ENCODE measurements at places on chromosomes 2 and 18.

DNA sequence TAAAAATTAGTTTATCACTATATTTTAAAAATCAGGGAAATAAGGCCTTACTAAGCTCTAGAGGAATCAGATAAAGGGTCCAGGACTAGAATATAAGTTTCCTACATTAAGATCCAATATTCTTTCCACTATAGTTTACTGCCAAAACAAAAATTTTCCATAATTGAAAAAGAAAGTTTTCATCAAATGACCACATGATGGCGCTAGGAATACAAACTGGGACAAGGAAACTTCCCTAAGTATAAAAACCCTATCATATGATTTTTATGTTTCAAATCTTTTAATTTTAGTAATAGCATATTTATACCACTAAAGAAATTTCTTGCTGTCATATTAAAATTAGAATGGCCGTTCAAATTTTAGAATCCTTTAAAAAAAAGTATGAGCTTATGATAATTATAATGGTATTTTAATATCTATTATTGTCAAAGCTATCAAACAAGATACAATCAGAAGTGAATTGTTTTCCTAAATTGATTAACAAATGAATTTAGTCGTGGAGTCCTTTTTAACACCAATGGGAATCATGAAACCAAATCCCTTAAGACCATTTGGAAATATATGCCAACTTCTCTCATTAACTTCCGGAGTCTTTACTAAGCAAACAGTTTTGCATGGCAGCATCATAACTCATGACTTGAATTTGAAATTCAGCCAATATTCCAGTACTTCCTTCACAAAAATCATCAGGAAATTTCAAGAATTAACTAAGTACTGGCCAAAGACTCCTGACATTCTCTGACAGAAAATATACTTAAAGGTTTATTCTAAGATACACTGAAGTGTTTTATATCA lies 70.3 kb downstream of the SCN1A start:
- DNase-seq: no peak

- no peak for DNase-seq
Observed at GRCh38 chr2:99863903-99864270, 278.5 kb downstream of the AFF3 start.

GRCh38 chr2:54471221-54471711 lies 15.1 kb downstream of the SPTBN1 start:
- DNase-seq: no peak

DNA sequence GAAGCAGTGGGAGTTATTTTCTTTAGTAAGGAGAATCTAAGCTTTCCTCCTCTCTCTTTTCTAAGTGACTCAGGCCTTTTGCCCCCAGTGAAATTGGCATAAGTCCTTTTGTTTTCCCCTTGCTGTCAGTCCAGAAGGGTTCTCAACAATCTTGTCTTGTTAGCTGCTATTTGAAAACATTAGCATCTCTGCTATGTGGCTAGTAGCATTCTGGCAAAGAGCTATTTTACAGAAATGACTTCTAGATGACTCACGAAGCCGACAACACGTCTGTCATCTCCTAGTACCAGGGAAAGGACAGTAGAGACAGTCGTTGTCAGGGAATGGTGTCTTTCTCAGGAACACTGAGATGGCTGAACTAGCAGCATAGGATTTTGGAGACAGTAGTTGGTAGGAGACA lies 14.7 kb downstream of the SMARCAL1 start:
- DNase-seq: no peak

GRCh38 chr2:90207454-90208058 lies 1516.1 kb downstream of the RPIA start:
- no peak for DNase-seq

GRCh38 chr2:128076461-128077106 lies 14.4 kb upstream of the UGGT1 start:
- DNase-seq: no peak

DNA sequence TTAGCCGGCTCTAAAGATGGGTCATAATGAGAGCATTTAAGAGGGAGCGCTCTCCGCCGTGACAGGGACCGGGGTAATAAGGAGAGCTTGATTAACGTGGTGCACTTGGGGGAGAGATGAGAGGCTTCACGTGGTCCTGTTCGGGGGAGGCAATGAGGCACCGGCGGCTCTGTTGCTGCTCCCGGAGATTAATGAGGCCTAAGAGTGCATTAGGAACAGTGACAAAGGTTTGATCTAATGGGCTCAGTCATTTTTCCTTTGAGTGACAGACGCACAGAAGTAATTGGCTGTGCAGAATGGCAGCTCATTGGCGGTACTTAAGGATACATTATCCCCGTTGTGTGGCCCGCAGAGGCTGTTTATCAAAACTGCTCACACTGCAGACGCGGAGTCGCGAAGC lies 250.7 kb downstream of the GBX2 start:
- no peak for DNase-seq

- no peak for DNase-seq
Observed at GRCh38 chr2:231866450-231866849, 59.7 kb downstream of the NPPC start.

GRCh38 chr2:23900541-23901322 lies 26.2 kb downstream of the ATAD2B start:
- DNase-seq: no peak

- no peak for DNase-seq
Observed at GRCh38 chr18:43578706-43579105, 301.4 kb upstream of the SYT4 start.

GRCh38 chr2:188788621-188789020 lies 185.6 kb upstream of the COL3A1 start:
- DNase-seq: no peak

- no peak for DNase-seq
Observed at GRCh38 chr18:7676253-7676873, 109.2 kb downstream of the PTPRM start.

DNA sequence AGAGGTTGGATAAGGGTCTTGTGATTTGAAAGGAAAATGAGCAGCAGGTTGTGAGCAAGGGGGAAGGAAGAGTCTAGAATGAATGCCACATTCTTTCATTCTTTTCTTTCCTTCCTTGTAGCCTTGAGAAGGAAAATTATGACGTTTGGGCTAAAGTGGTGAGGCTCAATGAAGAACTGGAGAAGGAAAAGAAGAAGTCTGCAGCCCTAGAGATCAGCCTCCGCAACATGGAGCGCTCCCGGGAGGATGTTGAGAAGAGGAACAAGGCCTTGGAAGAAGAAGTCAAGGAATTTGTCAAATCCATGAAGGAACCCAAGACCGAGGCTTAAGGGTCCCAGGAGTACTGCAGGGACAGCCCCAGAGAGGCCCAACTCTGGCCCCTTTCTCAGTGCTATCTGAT lies 45.3 kb downstream of the BMP10 start:
- DNase-seq: no peak

GRCh38 chr2:26243470-26244308 lies 743 bp downstream of the HADHA start:
- DNase-seq: no peak

GRCh38 chr2:37895140-37895539 lies 29.9 kb upstream of the RMDN2 start:
- no peak for DNase-seq

DNA sequence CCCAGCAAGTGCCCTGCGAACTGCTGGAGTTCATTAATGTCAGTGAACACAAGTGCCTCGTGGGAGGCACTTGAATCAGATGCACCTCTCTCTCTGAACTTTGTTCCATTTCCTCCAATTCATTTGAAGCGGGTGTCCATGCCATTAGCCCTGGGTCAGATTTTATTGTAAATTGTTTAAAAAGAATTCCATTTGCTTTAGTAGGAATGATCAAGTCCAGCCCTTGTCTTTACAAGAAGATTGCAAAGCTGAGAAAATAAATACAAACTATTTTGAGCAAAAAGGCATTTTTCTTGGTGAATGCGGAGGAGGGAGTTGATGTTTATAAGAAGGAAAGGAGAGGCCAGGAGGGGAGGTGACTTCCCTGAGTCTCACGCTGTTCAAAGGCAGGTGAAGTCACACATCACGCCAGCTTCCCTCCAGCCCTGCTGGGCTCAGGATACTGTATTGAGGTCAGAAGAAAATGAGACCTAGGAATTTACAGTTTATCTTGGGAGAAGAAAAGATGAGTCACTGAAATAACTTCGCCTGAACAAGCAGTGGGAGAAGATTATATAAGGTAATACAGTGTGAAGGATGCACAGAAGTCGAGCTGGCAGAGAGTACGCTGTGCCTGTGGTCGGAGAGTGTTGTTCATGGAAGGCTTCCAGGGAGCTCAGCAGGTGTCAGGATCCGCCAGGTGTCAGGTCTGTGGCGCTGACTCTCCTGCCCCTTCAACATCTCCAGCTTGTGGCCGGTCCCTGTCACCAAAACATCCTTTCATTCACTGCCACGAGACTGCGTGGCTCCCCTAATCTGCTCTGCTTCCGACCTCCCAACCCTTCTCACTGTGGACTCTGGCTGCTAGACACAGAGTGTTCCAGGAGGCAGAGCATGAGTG lies 36.5 kb downstream of the EFR3B start:
- DNase-seq: no peak

- DNase-seq: no peak
Observed at GRCh38 chr2:86052265-86052664, 53.4 kb downstream of the POLR1A start.

- no peak for DNase-seq
Observed at GRCh38 chr2:239309398-239310245, 91.2 kb downstream of the HDAC4 start.

GRCh38 chr2:21020031-21020667 lies 23.7 kb downstream of the APOB start:
- DNase-seq: no peak

GRCh38 chr2:131048641-131049040 lies 44.6 kb downstream of the FAM168B start:
- no peak for DNase-seq
